ENCODE measurements at places on chromosomes 12 and 14.

DNA sequence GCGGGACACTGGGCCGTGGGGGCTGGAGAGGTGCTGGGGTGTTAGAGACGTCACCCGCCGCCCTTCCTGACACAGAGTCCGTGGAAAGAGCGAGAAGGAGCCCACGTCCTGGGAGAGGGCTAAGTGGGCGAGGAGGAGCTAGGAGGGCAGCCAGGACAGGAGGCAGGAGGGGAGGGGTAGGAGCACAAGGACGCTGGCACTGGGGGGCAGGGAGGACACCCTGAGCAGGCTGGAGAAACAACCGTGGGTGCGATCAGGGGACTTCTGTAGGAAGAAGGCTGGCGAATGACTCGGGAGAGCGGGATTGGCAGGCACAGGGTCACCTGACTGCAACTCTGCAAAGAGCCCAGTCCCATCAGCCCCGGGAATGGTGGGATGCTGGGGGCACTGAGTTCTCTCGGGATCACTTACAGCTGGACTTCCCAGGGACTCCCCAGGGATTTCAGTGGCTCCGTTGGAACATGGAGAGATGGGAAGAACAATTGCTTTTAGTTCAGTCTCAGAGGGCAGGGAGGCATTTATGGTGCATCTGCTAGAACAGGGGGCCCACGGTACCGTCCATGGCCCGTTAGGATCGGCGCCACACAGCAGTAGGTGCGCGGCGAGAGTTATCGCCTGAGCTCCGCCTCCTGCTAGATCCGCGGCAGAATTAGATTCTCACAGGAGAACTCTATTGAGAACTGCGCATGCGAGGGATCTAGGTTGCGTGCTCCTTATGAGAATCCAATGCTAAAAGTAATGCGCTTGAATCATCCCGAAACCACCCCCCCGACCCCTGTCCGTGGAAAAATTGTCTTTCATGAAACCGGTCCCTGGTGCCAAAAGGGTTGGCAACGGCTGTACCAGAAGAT is 24.3 kb downstream of the UBR7 start:
- no peak for DNase-seq

- no peak for DNase-seq
Measured at GRCh38 chr14:104247336-104248202, 109.2 kb downstream of the KIF26A start.

DNA sequence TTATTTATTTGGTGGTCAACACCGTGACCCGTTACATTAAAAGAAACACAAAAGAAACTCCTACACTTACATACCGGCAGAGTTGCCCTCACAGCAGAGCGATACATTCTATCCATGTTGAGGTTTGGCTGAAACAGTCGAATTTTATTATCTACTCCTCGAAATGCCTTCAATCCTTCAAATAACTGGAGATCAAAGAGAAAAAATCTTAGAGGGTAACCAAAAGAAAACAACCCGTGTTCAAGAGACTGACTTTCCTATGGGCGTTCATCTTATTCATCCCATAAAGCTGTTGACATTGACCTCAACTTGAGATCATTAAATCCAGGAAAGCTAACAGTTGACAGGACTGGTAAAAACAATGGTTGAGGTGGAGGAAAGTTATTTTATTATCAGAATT is 67.7 kb downstream of the BCAT1 start:
- DNase-seq = no peak

GRCh38 chr12:8554451-8555195 is 13.9 kb upstream of the CLEC4E start:
- no peak for DNase-seq

DNA sequence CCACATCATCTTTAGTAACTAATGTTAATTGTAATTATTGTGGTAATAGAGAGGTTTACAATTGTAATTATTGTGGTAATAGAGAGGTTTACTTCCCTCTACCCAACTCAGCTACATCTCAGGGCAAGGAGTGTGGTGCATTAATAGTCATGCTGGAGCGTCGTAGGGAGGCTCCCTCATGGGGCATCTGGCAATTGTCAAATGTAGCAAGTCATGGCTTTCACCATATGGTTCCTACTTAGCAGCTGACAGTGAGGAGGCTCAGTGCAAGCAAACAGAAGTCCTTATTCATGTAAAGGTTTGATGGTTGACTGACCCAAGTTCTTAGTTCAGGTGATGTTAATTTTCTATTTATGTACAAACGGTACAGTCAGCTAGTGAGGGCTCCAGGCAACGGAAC is 1012.0 kb downstream of the FLRT2 start:
- DNase-seq = no peak

DNA sequence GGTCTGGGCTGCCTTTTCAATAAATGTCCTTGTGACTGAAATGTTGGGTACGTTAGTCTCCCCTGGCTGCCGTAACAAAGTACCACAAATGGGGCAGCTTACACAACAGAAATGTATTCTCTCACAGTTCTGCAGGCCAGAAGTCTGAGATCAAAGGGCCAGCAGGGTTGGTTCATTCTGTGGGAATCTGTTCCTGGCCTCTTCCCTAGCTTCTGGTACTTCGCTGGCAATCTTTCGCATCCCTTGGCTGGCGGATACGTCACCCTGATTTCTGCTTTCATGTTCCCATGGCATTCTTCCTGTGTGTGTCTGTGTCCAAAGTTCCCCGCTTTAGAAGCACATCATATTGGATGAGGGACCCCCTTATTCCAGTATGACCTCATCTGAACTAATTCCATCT is 95.8 kb upstream of the NCOR2 start:
- DNase-seq = no peak

GRCh38 chr14:68215629-68216028 is 396.1 kb downstream of the RAD51B start:
- DNase-seq = no peak

GRCh38 chr12:11839091-11839641 is 189.7 kb downstream of the ETV6 start:
- no peak for DNase-seq

DNA sequence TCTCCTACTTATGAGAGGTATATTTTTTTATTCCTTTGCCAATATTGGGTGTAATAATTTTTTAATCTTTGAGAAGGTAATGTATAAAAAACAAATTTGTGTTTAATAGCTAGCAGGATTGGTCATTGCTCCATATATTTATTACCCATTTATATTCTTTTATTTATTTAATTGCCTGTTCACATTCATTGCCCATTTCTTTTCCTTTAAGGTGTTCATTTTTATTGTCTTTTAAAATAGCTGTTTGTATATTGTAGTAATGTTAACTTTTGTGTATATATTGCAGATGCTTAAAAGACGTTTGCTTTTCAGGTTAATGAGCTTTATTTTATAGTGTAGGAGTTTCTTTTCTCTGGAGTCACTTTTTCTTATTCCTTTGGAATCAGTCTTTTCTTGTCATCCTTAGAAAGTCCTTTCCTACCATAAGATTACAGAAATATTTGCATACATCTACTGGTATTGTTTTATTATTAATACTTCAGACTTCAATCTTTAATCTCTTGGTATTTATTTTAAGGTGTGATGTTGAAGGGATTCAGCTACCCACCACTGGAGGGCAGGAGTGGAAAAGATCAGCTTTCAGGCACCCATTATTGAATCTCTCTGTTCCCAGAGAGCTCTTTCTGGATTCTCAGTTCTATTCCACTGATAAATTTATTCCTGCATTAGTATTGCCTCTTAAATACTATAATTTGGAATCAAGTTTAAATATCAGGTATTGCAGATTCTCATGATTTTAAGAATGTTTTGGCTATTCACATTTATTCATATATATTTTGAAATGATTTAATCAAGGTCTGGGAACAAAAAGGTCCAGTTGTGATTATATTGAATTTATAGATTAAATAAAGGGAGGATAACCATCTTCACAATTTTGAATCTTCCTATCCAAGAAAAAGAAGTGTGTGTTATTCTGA is 17.3 kb downstream of the PPM1A start:
- DNase-seq = no peak

DNA sequence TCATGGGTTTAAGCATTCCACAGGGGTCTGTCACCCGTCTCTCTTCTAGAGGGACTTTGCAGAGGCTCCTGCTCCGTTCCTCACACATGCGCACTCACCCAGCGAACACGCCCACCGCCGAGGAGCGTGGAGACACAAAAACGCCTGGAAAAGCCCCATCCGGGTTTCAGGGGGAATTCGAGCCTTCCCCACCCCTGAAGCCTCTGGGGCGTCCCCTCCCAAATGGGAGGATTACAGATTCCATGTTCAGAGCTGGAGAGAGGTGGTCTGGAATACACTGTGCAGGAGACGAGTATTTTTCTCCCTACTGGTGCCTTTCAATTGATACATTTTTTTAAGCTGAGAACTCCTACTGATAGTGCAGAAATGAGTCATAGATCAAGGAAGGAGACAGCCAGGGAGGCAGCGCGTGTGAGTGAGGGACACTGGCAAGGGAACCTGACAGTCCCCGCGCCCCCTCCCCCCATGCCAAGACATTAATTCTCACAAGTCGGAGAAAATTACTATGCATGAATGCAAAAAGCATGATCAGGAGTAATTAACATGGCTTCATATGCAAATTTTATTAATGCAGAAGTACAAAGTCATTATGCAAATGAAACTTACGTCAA is 36.9 kb downstream of the BCL11B start:
- no peak for DNase-seq

DNA sequence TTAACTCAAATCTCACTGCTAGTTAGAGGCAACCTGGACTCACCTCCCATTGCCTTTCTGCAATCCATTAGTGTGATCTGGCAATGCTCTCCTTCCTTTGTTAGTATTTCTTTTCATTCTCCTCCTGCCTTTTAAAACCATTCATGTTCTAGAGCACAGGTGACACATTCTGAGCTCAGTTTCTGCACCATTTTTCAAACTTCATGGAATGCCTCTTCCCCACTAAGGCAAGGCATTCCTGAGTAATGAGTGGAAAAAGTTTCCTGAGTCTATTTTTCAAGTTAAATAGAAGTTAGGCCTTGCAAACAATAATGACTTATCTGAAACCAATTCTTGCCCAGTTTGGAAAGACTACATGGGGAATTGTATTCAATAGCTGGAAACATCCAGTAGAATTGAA is 1001.8 kb downstream of the BCL11B start:
- DNase-seq = no peak

DNA sequence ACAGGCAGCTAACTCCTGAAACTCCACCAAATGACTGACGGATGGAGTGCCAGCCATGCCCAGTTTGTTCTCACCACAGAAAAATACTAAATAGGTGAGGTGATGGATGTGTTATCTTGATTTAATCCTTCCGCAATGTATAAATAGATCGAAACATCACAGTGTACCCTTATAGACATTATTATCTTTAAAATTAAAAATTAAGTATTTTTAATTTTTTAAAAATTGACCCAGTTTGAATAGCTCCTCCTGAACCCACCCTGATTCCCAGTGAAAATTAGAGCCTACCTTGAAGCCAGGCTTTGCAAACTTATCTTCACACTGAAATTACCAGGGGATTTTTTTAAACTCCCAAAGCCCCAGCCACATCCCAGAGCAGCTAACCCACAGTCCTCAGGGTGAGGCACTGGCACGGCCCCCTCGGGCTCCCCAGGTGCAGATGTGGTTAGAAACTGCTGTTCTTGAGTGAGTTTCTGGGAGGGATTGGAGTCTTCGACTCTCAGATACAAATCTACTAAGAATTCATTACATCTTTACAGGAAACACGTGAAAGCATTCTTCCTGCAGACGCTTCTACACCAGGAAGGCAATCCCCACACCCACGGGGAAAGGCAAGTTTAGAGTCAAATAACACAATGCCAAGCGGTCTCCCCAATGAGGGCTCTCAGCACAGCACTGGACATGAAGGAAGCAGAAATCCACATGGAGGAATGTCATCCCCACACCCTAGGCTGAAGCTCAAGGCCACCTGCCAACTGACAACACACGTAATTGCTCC is 126.4 kb downstream of the RIMBP2 start:
- no peak for DNase-seq

DNA sequence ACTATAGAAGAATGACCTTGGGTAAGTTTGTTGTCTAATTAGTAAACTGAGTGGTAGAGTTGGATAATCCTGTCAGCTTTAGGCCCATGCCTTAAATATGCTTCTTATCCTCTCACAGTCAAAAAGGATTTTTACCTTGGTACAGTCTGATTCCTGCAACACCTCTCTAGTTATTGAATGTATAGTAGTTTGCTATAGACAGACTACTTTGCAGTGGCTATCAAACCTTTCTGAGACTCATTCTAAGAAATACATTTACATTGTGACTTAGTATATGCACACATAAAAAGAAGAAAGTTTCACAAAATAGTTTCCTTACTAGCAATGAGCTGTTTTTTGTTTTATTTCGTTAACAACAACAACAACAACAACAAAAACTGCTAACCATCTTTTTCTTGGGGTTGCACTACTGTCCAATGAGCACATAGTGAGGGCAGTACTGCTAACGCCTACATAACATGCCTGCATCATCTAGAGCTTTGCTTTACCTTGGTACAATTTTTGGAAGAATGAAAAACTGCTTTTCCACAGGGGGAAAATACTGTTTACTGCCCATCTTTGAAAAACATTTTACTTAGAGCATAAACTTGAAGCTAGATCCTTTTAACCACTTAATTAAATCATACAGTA is 28.5 kb downstream of the WNK1 start:
- no peak for DNase-seq

- DNase-seq = no peak
Measured at GRCh38 chr12:9926876-9927275, 5.3 kb downstream of the CLEC2A start.

GRCh38 chr12:60209521-60209920 is 613.7 kb downstream of the SLC16A7 start:
- no peak for DNase-seq

DNA sequence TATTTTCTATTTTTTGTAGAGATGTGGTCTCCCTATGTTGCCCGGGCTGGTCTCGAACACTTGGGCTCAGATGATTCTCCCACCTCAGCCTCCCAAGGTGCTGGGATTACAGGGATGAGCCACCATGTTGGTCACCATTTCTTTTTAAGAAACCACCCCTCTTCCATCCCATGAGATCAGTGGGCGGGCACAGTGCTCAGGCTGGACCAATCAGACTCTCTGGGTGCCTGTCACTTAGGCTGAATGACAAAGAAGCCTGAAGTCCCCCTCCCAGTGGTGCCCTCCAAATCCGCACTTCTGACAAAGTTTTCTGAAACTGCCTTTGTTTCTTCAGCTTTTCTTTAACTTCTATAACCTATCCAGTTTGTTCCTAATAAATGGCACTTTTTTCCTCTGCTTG is 48.2 kb downstream of the CALM1 start:
- no peak for DNase-seq

DNA sequence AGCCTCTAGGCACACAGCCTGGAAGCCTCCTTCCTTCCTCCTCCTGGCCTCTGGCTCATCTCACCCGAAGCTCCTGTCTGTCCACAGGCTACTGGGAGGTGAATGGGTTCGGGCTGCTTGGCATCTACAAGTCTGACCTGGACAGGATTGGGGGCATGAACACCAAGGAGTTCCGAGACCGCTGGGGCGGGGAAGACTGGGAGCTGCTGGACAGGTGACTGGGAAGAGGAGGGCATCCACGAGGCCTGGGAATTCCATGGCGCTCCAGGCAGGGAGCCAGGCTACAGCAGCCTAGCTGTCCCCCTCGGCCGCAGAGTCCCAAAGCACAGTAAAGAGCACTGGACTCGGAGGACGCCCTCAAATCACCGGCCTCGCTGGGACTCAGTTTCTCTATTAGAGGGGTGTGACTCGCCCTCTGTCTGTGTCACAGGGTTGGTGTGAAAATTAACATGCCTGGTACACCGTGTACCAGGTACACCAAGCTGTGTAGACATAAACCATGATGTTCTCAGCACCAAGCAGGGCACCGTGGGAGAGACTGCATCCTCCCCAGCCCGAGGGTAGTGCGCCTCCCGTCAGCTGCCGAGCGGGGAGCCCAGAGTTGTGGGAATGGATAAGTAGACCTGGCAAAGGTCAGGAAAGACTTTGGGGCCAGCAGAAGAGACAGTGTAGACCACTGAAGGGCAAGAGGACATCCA is 99.6 kb downstream of the B4GALNT3 start:
- DNase-seq = no peak

GRCh38 chr12:11746940-11747716 is 97.7 kb downstream of the ETV6 start:
- DNase-seq = no peak

Data from stimulated activated CD8-positive, alpha-beta memory T cell treated with anti-CD3 and anti-CD28 coated beads, Interleukin-2, amount 100 ng/mL, for 1 hour (primary cell).